ENCODE measurements at places on chromosomes 16 and 17. TPM values are rescaled to one million over a fixed set of nuclear protein-coding genes. Genes with fewer than 3 reads are reported as not detected.

Gene QPRT
- total RNA-seq = 41.6 TPM

Gene JPH3
- under 0.01 TPM for total RNA-seq

Gene WNT9B
- total RNA-seq = not detected

Gene ESRP2
- total RNA-seq = 0.16 TPM

Gene VMO1
- total RNA-seq = 1.2 TPM

Gene FGF11
- total RNA-seq = 1.1 TPM

Gene RETREG3
- total RNA-seq = 41.9 TPM

Gene RNF43
- under 0.01 TPM for total RNA-seq

Gene CDRT15
- total RNA-seq = not detected

Gene CBFA2T3
- total RNA-seq = not detected

Gene SHMT1
- total RNA-seq = 5.2 TPM

Gene TERB1
- total RNA-seq = 0.09 TPM

Gene GPR142
- not detected for total RNA-seq

Gene FOXL1
- total RNA-seq = 7.2 TPM

Gene TBX21
- not detected for total RNA-seq

Gene DUSP3
- total RNA-seq = 37.2 TPM

Gene PHF12
- total RNA-seq = 10.7 TPM

Gene KRTAP4-6
- not detected for total RNA-seq

Gene C17orf50
- total RNA-seq = not detected

Gene TAC4
- total RNA-seq = not detected

Gene C16orf86
- 3.9 TPM for total RNA-seq

Gene MMP28
- total RNA-seq = 1.4 TPM

Gene ZG16
- total RNA-seq = not detected

Gene KCNG4
- not detected for total RNA-seq

Gene CDK5RAP3
- total RNA-seq = 150 TPM

Gene IRX5
- total RNA-seq = 0.09 TPM

Gene UBTF
- 46.3 TPM for total RNA-seq

Gene PABPN1L
- not detected for total RNA-seq

Gene DPEP3
- not detected for total RNA-seq

Gene DPEP1
- 0.26 TPM for total RNA-seq

Gene CCL11
- total RNA-seq = 0.52 TPM

Gene TBC1D3E
- total RNA-seq = not detected

Gene LGALS9C
- not detected for total RNA-seq

Gene ABCA10
- 5.2 TPM for total RNA-seq

Gene KCNJ2
- 52.5 TPM for total RNA-seq

Gene SPN
- total RNA-seq = under 0.01 TPM

Gene KRTAP4-8
- total RNA-seq = not detected

Gene IL34
- 3.9 TPM for total RNA-seq
